Activated T-helper 2 cell treated with anti-CD3 and anti-CD28 coated beads, Interferon-gamma antibody, Interleukin-2, Interleukin-4, amounts not matched to agents 10 μg/mL and 5 μg/mL and 100 μg/mL, durations not matched to agents 14 hours and 24 hours and 36 hours (primary cell): ENCODE measurements at places on chromosomes 4 and X.
A peak's percentile ranks its signal among the peaks of the same experiment; 100 is the strongest.

- no peak for DNase-seq
These were observed 272.1 kb upstream of the HS3ST1 start for GRCh38 chr4:11700751-11701226.

DNA sequence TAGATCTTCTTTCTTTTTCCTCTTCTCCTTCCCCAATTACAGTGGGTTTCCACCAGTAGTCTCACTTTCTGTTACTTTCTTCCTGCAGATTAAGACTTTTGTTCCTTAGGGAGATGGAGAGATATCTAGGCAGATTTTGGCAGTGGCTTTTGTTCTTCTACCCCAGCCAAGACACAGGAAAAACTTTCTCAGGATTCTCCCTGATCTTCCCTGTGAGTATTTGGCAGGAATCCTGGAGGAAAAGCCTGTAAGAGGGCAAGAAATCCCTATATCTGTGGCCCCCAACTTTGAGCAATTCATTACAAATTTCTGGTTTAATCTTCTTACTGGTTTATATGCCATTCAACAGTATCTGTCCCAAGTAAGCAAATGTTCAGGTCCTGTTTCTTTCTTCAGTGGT lies 21.9 kb downstream of the SLC9A7 start:
- DNase-seq, result no peak

DNA sequence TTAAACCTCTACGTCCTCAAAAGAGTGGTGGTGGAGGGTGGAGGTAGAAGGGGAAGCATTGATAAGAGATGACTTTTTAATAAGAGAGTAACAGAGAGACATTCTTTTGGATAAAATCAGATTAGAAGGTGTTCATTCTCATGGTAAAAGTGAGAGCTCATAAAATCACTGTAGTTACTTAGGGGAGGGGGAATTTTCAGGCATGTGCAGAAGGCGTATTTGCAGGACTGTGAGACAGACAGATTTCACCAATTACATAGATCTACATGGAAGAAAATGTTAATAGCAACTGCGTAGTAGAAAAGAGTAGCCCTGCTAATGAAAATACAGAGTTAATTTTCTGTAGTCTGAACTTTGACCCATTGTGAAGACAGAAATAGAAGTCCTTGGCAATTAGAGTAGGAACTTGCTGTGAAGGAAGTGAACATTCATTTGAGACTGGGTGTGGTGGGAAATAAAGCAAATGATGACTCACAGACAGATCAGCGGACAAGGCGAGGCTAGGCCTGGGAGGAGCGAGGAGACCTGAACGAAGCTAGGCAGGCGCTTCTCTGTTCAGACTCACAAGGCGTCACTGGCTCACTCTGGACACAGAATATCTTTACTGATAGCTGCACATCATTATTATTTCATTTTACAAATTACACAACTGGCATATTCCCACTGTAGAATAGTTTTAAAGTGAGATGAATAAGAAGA lies 57.2 kb upstream of the FAM9C start:
- peak; percentile 47 for DNase-seq

DNA sequence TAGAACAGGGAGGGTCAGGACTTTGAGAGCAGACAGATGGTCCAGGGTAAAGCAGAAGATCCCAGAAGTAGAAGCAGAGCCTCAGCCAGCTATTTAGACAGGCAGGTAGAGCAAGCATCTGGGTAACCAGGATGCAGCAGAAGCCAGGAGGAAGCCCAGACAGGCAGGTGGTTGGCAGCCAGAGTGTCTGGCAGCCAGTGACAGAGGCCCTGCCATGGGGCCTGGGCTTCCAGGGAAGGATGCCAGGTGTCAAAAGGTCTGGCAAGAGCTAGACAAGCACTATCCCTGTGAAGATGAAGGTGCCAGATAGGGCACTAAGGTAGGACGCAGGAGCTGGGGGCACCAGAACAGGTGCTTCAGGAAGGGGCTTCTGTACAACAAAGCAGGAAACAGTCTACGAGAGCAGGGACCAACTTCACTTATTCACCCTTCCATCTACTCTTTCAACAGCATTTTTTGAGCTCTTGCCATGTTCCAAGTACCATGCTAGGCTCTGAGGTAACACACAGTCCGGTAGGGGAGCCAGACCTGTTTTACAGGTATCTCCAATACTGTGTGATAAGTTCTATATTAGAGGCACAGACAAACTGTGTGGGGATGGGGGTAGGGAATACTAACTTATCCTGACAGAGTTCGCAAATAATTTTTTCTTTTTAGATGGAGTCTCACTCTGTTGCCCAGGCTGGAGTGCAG lies 38.1 kb upstream of the GJB1 start:
- DNase-seq, result no peak

- no peak for DNase-seq
These were observed 33.1 kb upstream of the EDNRA start for GRCh38 chr4:147447786-147448185.

DNA sequence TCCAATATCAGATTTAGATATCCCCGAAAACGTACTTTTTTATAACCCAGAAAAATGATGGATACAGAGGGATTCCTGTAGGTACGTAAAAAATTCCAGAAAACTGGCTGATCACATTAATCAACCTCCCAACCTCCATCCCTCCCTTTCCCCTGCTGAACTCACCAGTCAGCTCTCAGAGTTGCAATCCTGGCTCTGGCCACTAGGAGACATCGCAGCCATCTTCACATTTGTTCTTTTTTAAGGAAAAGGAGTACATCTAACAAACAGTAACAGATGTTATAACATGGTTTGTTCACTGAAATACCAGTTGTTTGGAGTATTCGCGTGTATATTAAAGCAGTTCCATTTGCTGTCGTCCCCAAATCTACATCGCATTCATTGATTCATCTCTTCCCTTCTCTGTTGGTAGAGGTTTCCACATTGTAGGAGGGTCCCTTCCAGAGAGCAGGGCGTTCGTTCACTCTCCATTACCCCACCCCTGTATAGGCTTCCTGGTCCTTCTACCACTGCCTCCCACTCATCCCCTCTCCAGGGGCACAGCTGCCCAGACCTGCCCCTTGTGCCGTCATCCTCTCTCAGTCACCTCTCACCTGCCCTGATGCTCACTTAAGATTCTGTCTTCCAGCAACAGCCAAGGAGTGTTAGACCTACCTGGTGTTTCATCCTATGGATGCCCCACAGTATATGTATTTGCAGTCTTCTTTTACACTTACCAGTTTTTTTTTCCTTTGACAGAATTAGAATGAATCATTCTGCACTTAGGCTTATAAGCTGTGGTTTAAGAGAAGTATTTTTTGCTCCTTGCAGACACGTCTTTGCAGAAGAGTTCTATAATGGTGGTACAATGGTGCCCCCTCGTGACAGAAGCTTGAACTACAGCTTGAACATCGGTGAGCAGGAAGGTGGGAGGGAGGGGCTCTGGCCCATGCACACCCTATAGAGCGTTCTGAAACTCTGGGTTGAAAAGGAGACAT lies 36.8 kb upstream of the RAB40AL start:
- DNase-seq, result peak; percentile 44

DNA sequence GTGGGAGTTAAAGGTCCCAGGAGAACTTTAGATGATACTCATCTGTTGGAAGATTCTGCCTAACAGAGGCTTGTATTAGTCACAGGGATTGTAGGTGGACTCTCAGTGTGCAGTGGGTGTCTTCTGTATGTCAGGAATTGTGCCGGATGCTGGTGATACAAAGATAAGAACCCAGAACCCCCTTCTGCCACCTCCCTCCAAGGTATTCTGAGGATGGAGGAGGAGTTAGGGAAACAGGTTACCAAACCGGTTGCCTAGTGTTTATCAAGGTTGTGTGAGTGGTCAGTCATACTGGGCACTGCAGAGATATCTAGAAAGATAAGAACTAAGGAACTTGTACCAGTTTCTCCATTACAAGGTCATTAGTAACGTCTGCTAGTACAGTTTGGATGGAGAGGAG lies 61.6 kb downstream of the PTTG2 start:
- DNase-seq, result no peak

DNA sequence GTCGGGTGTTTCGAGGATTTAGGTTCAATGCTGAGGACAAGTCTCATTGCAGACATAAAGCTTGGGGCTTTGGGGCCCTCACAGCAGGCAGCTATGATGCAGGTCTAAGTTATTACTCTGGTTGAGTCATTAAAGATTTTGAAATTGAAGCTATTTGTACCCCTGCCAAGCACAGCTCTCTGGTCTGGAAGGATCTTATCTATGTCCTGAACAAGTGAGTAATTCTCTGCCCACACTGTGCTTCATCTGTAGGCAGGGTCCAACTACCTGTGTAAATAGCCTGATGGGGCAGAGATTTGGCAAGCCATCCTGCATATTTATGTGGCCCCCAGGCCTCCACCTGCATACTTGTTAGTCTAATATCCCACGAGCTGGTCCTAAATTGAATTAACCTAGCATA lies 41.4 kb upstream of the MAGEA4 start:
- DNase-seq, result no peak

DNA sequence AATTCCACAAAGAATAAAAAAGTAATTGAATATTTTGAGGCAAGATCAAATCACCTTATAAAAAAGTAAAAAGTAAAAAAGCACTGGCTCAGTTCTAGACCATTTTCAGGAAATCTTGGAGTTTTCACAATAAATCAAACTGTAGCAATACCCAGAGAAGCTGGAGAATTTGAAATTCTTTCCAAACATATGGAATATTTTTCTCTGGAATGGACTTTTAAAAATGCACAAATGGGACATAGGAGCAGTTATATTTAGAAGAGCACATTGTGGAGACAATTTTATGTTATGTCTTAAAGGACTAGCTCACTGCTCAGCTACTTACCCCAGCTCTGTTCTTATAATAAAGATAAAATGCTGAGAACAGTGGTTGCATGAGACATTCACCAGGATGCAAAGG lies 211.9 kb upstream of the KIT start:
- no peak for DNase-seq

- DNase-seq, result no peak
These were observed at the start of gene ADH1B for GRCh38 chr4:99321241-99322191. TSS of gene ADH1B (minus strand) at chr4:99321401. CDS start at chr4:99321331, 70 bp downstream.

GRCh38 chr4:12633053-12633651 lies 851.0 kb downstream of the RAB28 start:
- DNase-seq, result peak; percentile 53

GRCh38 chr4:58761563-58761962 lies 1651.4 kb upstream of the IGFBP7 start:
- DNase-seq, result no peak
